Hindlimb muscle (tissue), 1 donor: ENCODE measurements at places on chromosomes 11 and 22.

DNA sequence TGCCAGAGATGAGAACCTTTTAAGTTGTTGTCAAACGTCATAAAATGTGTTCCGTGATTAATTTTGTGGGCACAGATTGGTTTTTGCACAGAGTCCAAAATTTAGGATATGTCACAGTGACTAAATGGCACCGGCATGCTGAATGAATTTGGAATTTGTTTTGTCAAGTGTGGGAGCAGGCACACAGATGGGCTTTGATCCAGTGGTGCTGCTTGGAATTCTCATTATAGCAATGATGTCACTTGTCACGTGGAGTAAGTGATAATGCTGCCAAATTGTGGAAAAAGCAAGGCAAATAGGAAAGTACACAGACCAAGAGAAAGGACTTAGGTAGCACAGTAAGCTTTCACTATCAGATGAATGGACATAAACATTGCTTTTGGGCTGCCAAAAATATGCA is 8.0 kb upstream of the LIN7C start:
- DNase-seq = peak; percentile 16

DNA sequence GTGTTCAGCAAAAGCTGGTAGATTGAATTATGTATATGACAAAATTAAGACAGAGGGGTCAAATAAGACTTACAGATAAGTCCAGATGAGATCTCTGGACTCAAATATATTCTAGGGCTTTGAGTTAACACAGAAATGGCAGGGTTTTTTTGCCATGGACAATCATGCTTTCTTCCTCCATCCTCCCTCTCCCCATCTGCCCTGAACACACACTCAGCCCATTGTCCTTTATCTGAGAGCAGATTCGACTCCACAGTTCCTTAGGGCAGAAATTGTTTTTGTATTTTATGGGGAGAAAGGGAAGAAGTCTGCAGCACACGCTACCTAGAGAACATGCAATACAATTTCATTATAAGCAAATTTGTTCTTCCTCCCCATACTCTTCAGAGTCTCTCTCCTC is 86.8 kb downstream of the SLC1A2 start:
- no peak for DNase-seq

GRCh38 chr11:59792507-59792906 is 18.1 kb downstream of the MRPL16 start:
- no peak for DNase-seq

- DNase-seq = no peak
Observed at GRCh38 chr22:25000686-25001085, 48.2 kb downstream of the KIAA1671 start.

DNA sequence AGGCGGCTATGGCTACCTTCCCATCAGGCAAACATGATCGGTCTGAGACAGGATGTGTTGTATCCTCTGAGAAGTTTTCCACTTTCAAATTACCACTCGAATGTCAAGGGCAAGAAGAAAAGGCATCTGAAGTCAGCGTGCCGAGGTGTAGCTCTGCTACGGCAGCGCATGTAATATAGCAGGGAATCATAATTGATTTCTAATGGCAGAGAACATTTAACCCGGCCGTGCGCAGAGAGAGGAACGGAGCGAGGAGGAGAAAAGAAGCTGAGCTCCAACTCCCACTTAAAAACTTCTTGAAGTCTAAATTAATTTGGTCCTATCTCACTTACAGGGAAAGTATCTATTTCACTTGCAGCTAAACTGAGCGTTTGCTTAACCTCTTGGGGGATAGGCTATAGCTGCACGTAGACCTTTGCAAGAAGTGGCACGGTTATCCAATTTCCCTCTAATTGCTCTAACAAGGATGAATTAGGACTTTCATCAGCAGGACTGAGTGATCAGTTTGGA is 137.3 kb upstream of the KIRREL3 start:
- DNase-seq = no peak

GRCh38 chr11:126352934-126353801 is 2.3 kb upstream of the ST3GAL4 start:
- DNase-seq = no peak

- DNase-seq = peak; percentile 89
Observed at GRCh38 chr11:73335204-73335923, 27.3 kb downstream of the ARHGEF17 start.

- DNase-seq = peak; percentile 76
Observed at GRCh38 chr22:29744902-29745301, 21.9 kb downstream of the ZMAT5 start.

DNA sequence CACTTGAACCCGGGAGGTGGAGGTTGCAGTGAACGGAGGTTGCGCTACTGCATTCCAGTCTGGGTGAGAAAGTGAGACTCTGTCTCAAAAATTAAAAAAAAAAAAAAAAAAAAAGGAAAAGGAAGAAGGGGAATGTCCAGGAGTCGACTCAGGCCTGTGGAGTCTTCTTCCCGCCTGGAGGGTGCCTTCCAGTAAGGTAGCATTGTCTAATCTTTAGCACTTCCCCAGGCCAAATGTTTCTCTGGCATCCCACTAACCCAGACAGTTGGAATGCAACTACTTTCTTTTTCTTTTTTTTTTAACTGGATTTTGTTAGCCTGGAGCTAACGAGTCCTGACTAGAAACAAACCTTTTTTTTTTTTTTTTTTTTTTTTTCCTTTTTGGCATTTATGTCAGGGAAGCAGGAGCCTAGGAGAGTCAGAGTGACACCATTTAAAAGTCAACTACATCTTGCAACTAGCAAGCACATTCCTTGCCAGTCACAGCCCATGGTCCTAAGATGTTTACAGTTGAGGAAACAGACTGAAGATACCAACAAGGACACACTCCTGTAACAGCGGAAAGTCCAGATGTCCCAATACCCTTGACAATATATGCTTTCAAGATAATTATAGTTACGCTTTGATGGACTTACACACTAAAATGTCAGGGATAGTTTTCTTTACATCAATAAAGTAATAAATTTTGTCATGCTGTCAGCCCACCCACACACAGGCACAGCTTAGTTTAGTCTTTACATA is 10.6 kb downstream of the PLET1 start:
- DNase-seq = no peak

- DNase-seq = no peak
Observed at GRCh38 chr11:66465373-66466224, 1.1 kb upstream of the PELI3 start.

DNA sequence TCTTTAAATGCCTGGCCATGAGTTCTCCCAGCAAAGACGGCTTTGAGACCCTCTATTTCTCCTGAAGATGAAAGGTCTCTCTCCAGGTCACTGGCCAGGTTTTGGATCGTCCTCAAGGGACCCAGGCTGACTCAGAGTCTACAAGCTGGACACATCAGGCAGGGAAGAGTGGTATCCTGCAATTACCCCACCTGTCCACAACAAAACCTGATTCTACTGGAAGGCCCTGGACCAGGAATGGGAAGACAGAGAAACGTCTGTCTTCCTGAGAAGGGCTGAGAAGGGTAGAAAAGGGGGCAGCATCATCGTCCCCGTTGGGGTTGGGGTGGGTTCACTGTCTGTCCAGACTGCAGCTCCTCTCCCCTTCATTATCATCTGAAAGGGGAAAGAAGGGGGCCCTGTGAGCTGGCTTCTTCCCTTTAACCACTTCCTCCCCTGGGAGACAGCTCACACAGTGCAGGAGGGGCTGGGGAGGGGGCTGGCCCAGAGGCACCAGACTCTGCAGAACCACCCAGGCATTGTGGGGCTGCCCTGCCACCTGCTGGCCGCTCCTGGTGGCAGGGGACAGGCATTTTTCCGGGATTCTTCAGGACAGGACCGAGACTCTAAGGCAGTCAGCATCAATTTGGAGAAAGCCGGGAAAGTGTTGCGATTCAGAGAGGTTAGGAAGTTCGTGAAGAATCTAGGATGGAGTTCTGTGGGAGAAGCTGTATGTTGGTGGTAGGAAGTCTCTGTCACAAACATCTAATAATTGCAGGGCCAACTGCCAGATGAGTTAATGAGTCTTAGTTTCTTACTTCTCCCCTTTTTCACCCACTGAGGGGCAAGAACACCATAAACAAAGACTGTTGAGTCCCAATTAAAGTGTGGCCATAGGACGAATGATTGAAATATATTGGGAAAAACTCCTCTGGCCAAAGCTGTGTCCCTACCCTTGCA is 57.6 kb downstream of the SYN3 start:
- DNase-seq = peak; percentile 74

DNA sequence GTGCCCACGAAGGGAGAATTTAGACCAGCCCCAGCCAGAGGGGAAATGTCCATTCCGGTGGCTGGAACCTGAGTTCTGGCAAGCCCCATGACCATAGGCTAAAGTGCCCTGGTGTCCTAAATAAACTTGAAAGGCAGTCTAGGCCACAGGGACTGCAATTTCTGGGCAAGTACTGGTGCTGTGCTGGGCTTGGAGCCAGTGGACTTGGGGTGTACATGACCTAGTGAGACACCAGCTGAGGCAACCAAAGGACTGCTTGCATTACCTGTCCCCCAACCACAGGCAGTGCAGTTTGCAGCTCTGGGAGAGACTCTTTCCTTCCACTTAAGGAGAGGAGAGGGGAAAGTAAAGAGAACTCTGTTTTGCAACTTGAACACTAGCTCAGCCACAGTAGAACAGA is 23.7 kb downstream of the RRP8 start:
- DNase-seq = no peak

DNA sequence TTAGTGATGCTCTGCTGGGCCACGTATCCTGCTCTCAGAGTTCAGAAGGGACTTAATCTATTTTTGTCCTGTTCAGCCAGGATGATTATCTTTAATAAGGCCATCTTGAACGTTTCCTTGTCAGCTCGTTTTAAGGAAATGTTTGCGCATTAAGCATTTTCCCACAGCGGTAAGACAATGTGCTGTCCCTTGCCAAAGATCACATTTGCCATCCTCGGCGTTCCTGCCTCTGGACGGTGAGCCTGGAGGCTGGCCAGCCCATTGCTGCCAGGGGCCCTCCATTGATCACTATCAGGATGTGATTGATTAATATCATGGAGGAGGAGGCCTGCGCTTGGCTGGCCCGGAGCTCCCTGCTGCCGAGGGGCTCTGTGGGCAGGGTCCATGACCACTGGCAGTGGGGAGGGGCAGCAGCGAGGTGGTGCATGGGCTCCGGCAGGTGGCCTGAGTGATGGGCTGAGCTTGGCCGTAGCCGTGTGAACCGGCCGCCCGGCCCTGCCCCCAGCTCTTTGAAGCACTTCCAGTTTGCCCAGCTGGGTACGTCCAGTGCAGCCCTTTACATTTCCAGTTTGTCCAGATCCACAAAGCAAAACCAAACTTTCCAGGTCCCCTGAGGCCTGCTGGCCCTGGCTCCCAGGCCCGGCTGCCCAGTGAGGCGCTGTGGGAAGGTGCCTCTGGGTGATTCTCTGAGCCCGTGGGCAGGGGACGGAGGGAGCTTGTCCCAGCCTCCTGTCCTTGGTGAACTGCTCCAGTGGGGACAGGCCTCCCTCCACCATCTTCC is 49.5 kb upstream of the SMIM38 start:
- no peak for DNase-seq

DNA sequence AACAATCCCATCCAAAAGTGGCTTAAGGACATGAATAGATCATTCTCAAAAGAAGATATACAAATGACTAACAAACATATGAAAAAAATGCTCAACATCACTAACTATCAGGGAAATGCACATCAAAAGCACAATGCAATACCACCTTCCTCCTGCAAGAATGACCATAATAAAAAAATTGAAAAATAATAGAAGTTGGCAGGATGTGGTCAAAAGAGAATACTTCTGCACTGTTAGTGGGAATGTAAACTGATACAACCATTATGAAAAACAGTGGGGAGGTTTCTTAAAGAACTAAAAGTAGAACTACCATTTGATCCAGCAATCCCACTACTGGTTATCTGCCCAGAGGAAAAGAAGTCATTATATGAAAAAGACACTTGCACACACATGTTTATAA is 77.7 kb upstream of the SC5D start:
- DNase-seq = no peak

GRCh38 chr22:40486962-40487602 is 116.7 kb downstream of the SGSM3 start:
- DNase-seq = no peak

DNA sequence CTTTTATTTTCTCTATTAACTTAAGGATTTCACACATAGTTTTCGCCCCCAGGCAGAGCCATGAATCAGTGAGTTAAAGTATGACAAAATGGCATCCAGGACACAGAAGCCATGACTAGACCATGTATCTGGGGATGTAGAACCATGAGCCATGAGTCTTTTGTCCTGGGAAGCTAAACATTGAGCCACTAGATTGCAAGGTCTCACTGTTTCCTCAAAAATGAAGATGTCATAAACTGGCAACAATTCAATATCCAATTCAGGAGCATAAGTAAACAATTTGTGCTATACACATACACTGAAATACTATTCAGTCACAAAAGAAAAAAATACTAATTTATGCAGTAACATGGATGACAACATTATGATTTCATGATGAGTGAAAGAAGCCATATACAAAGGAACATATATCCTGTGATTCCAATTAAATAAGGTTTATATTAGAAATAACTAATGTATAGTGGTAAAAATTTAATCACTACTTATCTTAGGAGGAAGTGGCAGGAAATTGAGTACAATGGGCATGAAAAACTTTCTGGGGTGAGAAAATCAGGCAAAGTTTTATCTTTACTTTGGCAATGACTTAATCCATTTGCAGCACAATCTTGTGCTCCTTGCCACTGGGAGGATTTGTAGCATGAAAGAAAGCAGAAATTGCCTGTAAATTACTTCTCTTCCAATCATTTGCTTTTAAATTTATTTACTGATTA is 28.5 kb upstream of the CARD16 start:
- DNase-seq = no peak
